Activated CD4-positive, alpha-beta T cell treated with anti-CD3 and anti-CD28 coated beads, Interleukin-2, Interleukin-6, amounts not matched to agents 100 ng/mL and 50 ng/mL, durations not matched to agents 16 hours and 8 hours (primary cell): ENCODE measurements at places on chromosomes 2 and 18.

- DNase-seq, result no peak
Measured at GRCh38 chr2:241030333-241030680, 31.9 kb downstream of the SNED1 start.

GRCh38 chr18:73663581-73663980 lies 484.1 kb downstream of the FBXO15 start:
- DNase-seq, result no peak

GRCh38 chr2:30705711-30706533 lies 101.3 kb downstream of the CAPN13 start:
- DNase-seq, result no peak

- no peak for DNase-seq
Measured at GRCh38 chr2:171167352-171167997, 6.8 kb upstream of the TLK1 start.

- DNase-seq, result no peak
Measured at GRCh38 chr2:222256250-222256649, 42.5 kb downstream of the PAX3 start.

DNA sequence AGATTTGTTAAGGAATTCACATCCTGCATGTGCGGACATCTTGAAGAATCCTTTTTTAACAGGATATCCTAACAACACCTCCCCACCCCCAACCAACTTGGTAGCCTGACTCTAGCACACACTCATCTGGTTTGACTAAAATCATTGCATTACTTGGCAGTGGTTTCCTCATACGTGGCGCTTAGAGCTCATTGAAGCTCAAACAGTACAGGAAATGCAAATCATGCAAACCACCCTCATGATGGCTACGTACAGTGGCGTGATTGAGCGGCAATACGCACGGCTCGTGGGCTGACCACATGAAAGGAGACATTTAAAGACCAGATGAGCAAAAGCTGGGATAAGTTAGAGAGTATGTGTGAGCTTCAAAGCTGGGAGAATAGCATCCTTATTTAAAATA lies 336.2 kb downstream of the ZEB2 start:
- peak; percentile 93 for DNase-seq

- DNase-seq, result no peak
Measured at GRCh38 chr2:151280271-151280670, 9.2 kb downstream of the NMI start.

- DNase-seq, result no peak
Measured at GRCh38 chr2:46298522-46299353, 1.5 kb downstream of the EPAS1 start.

GRCh38 chr2:216217904-216218260 lies 108.7 kb downstream of the XRCC5 start:
- no peak for DNase-seq

DNA sequence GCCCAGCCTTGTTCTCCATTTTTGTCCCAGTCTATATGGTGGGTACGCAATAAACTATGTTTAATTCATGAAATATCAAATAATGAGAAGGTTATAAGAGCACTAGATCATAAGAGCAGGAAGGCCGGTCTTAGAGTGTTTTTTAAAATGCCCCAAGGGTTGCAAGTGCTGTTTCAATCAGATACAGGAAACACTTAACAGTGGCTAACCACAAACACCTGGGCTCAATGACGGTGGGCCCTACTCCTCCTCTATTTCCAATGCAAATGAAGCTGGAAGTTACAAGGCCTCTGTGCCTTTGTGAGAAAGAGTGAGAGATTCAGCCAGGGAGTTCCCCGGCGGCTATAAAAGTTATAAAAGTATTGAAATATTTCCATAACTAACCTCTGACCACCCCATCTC lies 18.9 kb upstream of the WDR33 start:
- peak; percentile 85 for DNase-seq

DNA sequence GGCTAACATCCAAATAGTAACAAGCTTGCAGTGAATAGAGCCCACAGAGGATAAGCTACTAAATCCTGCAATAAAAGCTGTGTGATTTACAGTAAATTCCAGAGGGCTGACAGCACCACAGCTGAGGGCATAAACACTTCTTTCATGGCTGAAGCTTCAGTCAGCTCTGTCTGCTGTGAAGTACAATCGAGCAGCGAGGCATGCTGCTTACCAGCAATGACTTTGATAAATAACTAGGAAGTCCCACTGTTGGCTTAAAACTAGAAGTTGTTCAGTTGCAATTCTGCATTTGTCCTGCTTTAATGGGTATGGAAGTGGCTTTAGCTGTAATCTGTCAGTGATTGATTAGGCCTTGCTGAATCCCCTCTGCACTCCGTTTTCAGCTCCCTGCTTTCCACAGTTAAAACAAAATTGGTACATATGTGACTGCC lies 65.2 kb upstream of the FIGN start:
- no peak for DNase-seq

- DNase-seq, result no peak
Measured at GRCh38 chr2:12116228-12116750, 369.9 kb downstream of the LPIN1 start.

DNA sequence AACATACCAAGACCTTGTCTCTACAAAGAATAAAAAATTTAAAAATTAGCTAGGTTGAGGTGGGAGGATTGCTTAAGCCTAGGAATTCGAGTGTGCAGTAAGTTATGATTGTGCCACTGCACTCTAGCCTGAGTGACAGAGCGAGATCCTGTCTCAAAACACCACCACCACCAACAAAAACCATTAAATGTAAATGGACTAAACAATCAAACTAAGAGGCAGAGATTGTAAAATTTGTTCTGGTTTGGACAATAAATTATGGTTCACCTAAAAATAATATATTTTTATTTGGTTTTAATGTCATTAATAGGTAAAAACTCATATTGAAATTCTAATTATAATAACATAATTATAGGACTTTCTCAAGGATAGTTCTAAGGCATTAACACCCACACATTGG lies 9.9 kb upstream of the ATIC start:
- no peak for DNase-seq

DNA sequence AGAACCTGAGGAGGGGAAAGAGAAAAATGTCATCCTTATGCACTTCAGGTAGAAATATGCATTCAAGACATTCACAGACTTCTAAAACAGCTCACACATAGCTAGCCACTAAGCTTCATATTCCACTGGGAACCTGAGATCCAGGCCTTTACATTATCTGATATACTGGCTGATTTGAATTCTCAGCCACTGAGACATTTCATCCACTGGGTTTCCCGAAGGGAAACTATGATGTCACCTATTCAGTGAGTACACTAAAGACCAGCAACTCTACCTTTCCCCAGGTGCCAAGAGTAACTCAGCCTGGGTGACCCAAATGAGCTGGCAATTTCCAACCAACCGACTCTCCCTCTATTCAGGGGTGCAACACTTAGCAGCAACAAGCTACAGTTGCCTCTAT lies 21.7 kb upstream of the SP100 start:
- DNase-seq, result no peak

DNA sequence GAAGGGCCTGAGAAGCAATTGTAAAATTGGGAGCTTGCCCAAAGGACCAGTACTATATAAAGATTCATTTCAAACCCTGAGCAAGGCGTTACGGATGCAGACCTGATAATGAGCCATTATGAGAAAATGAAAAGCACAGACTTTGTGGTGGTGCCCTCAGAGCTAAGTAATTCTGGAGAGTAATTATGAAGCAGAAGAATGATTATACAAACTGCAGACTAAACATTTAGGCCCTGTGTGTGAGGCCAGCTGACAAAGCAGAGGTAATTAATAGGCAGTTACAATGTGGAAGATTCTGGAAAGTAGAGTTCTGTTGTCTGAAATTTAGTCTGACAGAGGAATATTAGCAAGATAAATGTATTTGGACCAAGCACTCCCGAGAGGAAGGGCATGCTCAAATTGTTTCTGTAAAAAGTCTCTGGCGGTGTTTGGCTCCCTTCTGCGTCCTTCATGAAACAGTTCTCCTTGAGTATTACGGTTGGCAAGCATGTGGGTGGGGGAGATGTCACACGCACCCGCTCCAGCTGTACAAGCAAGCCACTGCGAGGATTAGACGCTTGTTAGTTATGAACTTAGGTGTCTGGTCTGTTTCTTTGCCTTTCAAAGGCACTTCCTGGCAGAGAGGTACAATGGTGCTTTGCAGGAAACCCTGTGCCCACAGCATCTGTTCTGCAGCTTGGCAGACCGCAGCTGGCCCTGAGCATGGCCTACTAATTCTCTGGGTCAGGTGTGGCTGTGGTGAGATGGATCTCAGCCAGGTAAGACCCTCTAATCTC lies 45.5 kb downstream of the CDC42EP3 start:
- DNase-seq, result peak; percentile 88

- DNase-seq, result no peak
Measured at GRCh38 chr2:56325661-56326345, 142.0 kb downstream of the CCDC85A start.

- DNase-seq, result no peak
Measured at GRCh38 chr2:48534781-48535180, 4.8 kb downstream of the STON1 start.

DNA sequence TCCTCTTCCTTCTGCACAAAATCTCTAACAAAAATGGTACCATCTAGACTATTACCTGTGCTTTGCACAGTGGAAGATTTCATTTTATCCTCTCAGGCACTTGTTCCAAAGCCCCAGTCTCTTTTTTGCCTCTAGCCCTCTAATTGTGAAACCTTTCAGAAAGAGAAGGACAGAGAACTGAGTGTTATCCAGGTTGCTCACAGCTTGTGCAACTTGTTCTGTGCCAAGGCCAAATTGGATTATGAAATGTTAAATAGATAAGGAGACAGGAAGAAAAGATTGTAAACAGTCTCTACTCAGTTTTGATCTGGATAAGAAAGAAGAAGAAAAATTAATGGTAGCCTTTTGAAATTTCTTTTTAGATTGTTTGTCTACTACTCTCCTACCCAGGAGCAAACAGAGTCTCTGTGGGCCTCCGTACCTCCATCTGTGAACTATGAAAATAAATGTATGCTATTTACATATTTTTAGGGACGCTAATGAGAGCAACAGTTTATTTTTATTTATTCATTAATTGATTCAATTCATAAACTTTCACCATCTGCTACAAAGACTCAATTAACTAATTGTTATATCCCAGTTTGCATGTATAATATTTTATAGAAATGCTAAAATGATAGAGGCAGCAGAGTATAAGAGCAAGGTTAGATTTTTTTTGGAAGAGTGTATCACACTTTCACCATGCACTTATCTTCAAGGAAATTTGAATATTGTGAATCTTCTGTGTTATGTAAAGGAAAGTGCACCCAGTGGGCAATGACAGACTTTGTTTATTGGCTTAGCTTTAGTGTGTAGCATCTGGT lies 339.0 kb upstream of the ETAA1 start:
- DNase-seq, result no peak

DNA sequence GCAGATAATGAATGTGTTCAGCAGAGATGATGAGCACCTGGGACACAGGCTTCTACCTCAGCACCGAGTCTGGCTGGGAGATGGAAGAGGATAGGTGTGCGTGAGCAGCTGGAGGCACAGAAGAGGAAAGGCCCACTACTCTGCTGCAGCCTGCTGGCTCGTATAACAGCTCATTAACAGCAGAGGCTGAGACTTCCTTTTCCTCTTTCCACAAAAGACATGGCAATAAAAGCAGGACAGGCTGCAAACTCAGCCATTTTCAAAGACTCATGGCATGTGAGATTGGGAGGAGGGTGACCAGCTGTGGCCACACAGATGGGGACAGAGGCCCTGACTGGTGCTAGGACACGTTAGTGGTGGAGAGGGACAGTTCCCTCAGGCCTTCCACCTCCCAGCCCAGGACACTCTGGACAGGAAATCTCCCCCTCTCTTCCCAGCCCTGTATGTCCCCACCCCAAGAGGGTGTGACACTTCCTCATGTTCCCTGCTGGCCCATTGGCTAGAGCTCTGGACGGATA lies 60.3 kb downstream of the CACNB4 start:
- no peak for DNase-seq

DNA sequence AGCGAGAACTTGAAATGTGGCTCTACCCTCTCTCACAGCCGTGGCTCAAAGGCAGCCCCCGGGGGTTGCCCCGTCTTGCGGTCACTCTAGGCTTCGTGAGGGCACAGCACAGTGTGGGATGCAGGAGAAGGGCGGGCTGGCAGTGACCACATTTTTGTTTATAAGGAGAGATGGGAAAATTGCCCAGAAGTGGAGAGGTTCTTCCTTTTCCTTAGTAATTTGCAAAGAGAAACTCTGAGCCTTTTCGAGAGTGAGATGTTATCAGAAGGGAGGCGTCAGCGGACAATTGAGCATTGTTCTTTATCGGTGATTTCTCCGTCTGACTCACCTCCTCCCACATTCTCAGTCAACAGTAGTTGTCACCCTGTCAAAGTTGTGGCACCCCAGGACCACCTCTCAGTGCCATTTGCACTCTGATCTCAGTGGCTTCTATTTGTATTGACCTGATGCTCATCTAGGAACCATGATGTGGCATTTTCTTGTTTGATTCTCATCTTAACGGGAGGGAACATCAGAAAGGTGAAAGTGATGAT lies 89.6 kb downstream of the ACAA2 start:
- DNase-seq, result peak; percentile 63

GRCh38 chr18:48838921-48839818 lies 111.6 kb downstream of the SMAD7 start:
- no peak for DNase-seq

GRCh38 chr2:68934021-68934420 lies 18.7 kb downstream of the GKN2 start:
- no peak for DNase-seq

DNA sequence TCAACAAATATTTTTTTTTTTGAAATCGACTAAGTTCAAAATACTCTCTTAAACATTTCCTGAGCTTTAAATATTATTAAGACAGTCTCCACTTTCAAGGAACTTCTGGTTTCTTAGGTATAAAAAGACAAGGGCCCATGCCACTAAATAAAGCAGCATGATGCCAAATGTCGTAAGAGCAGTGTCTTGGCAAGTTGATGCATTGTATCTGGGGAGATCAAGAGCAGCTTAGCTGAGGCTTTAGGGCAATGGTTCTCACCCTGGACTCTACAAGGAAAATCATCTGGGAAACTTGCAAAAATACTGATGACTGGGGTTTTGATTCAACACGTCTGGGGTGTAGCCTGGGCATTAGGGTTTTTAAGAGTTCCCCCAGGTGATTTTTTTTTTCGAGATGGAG lies 41.3 kb downstream of the COL4A3 start:
- DNase-seq, result no peak

DNA sequence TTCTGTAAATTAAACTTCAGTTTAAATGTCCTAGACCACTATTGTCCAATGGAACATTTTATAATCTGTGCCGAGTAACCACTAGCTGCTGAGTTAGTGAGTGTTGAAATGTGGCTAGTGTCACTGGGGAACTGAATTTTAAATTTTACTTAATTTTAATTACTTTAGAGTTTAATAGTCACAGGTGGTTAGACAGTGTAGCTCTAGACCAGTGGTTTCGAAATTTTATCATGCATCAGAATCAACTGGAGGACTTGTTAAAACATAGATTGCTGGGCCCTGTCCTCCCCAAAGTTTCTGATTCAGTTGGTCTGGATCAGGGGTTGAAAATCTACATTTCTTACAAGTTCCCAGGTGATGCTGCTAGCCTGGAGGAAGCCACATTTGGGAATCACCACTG lies 110.4 kb downstream of the FMNL2 start:
- DNase-seq, result no peak
